ENCODE measurements at places on chromosomes 1 and 21. TPM values are rescaled to one million over a fixed set of nuclear protein-coding genes. Genes with fewer than 3 reads are reported as not detected.

The SLC27A3 gene
- 14.5 TPM for total RNA-seq

The LDLRAD1 gene
- not detected for total RNA-seq

The C8A gene
- not detected for total RNA-seq

The SEC16B gene
- total RNA-seq, result 0.78 TPM

The RAB3B gene
- total RNA-seq, result 8.4 TPM

The LRRC7 gene
- 303 TPM for total RNA-seq

The IL20 gene
- 0.47 TPM for total RNA-seq

The C1QA gene
- total RNA-seq, result 10.9 TPM

The BATF3 gene
- total RNA-seq, result 8.0 TPM

The PLEKHO1 gene
- total RNA-seq, result 52.7 TPM

The WNT3A gene
- not detected for total RNA-seq

- DNase-seq, result no peak
Observed at GRCh38 chr21:28325618-28326017, 667.1 kb downstream of the LTN1 start.

DNA sequence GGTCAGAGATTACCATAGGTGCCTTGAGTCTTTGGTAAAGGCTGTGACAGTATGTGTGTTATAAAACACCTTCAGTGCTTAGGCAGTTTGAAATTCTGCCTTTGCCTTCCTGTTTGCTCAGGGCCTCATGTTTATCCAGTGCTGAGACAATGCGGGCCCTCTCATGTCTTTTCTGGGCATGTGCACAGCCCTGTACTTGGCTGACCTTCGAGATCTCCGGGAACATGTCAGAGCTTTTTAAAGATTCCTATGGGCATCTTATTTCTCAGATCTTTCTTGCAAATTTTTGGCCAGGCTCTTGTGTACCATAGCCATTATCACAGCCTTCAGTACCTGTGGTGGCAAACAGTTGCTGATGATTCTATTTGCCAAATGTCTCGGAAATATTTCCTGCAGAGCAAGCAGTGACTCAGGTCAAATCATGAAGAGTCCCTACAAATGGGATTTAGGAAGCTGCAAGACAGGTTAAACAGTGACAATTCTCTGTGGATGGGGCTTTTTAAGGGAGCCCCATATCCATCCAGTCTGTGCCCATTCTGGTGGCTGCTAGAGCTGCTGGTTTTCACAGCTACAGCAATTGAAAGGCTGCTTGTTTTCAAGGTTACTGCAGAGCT is 42.1 kb downstream of the HOOK1 start:
- no peak for DNase-seq

- DNase-seq, result no peak
Observed at GRCh38 chr1:4315202-4315601, 339.2 kb upstream of the AJAP1 start.

- DNase-seq, result no peak
Observed at GRCh38 chr1:236303675-236304074, 21.9 kb upstream of the ERO1B start.

GRCh38 chr1:27350663-27351540 is 9.1 kb downstream of the SYTL1 start:
- DNase-seq, result no peak

GRCh38 chr1:109479311-109479710 is 4.4 kb upstream of the ATXN7L2 start:
- no peak for DNase-seq

DNA sequence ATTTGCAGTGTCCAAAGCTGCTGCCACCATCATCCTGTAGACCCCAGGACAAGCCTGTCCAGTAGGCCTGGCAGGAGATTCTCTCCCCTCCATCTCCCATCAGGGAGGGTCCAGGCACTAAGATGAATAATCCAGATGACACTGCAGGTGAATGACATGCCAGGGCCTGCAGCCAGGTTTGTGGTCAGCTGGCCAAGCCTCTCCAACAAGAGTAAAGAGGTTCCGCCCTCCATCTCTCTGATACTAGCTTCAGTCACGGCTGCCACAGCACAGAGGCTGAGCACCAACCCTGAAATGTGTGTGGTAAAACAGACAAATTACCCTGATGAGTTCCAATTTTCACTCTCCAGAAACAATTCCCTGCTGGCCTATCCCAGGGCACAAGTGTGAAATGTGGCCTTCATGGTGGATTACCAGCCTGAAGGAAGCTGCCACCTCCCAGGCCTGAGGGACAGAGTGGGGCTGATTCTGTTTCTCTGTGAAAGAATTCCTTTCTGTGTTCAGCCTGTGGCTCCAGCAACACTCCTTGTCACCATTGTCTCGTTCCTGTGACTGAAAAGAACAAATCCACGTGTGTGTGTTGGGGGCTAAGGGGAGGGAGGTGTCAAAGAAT is 19.9 kb upstream of the LHX4 start:
- DNase-seq, result no peak

- DNase-seq, result no peak
Observed at GRCh38 chr1:183883623-183884022, 78.7 kb downstream of the RGL1 start.

DNA sequence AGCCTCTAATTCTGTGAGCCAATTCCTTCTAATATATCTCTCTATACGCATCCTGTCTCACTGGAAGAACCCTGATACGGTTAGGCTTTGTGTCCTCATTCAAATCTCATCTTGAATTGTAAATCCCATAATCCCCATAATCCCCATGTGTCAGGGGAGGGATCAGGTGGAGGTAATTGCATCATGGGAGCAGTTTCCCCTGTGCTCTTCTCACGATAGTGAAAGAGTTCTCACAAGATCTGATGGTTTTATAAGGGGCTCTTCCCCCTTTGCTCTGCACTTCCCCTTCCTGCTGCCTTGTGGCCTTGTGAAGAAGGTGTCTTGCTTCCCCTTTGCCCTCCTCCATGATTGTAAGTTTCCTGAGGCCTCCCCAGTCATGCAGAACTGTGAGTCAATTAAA is 116.1 kb downstream of the MRPS6 start:
- DNase-seq, result no peak

- no peak for DNase-seq
Observed at GRCh38 chr1:163050496-163050895, 18.7 kb upstream of the RGS4 start.

GRCh38 chr1:111600886-111601386 is 18.7 kb upstream of the RAP1A start:
- DNase-seq, result no peak

- DNase-seq, result no peak
Observed at GRCh38 chr1:54336116-54336515, 70.1 kb downstream of the SSBP3 start.

GRCh38 chr21:44650973-44651675 is 3.3 kb downstream of the KRTAP12-4 start:
- DNase-seq, result no peak

DNA sequence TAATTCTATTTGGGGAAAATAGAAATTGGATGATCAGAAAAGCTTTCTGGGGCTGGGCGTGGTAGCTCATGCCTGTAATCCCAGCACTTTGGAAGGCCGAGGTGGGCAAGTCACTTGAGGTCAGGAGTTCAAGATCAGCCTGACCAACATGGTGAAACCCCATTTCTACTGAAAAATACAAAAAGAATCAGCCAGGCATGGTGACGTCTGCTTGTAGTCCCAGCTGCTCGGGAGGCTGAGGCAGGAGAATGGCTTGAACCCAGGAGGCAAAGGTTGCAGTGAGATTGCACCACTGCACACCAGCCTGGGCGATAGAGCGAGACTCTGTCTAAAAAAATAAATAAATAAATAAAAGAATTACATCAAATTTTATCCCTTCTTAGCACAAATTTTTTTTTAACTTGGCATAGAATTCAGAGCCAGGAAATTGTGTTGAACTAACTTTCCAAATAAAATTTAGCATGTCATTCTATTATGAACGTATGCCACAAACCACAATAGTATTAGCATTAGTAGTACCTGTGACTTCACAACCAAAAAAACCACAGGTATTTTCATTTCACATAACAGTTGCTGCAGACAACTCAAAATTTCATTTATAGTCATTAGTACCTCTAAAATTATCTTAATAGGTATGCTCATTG is 4.5 kb upstream of the ANKRD13C start:
- DNase-seq, result no peak

DNA sequence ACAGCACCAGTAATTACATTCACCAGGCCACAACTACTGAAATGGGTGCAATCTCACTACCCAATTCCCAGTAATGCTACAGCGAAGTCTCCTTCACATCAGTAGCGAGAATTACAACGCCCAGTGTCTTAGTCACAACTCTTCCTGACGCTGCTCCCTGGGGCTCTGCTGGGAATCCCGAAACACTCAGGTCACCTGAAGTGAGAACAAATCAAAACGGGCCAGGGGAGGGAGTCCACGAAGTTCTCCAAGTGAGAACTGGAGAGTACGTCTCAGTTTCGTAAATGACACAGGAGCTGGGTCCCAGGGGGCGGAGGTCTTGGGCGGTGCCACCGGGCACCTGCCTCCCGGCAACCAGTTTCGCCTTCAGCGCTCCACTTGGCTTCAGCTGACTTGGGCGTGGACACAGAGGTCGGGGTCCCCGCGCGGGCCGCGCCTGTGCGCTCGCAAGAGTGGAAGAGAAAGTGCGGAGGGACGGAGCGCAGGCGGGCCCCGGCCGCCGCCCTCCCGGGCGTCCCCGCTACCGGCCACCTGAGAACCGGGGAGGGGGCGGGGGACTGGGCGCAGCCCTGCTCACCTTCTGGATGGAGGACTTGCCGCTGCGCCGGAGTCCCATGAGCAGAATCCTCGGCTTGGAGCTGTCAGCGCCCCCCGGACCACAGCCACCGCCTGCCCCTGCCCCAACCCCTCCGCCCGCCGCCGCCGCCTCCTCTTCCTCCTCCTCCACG is 575 bp downstream of the RRAGC start:
- DNase-seq, result peak; percentile 27

DNA sequence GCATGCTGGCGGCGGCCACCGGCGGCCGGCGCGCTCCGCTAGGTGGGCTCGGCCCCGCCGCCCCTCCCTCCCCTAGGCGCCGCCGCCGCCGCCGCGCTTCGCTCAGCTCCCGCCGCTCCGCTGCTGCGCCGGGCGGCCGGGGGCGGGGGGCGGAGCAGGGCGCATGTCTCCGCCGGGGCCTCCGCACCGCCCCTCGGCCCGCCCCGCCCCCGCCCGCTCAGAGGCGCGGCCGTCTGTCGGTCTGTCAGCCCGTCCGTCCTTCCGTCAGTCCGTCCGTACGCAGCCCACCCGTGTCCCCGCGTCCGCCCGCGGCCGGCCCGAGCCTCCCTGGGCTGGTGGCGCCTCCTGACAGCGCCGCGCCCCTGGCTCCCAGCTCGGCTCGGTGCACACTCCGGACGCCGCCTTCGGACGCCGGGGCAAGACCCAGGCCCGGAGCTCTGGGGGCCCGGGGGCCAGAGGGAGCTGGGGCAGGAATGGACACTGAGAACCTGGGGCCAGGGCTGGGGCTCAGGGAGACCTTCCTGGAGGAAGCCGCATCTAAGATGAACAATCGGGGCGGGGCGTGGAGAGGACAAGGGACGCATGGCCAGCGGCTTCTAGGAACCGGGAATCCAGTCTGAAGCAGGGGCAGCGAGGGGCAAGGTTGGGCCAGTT is at the start of gene GPR153:
TSS of gene GPR153 (minus strand) at position 138 of the 654 bp plus-strand sequence. CDS start 6,193 bp downstream, outside the sequence.
- no peak for DNase-seq

DNA sequence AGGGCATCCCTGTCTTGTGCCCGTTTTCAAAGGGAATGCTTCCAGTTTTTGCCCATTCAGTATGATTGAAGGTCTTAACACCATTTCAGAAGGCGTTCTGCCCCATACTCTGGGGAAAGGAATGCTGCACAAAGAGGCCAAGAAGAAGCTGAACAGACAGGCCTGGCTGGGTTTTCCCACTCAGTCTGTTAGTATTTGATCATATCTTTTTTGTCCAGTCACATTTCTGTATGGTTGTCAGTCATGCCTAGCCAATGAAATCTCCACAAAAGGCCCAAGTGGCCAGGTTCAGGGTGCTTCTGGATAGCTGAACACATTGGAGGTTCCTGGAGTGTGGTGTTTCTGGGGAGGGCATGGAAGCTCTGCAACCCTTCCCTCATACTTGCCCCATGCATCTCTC is 72.1 kb downstream of the NEK7 start:
- no peak for DNase-seq

DNA sequence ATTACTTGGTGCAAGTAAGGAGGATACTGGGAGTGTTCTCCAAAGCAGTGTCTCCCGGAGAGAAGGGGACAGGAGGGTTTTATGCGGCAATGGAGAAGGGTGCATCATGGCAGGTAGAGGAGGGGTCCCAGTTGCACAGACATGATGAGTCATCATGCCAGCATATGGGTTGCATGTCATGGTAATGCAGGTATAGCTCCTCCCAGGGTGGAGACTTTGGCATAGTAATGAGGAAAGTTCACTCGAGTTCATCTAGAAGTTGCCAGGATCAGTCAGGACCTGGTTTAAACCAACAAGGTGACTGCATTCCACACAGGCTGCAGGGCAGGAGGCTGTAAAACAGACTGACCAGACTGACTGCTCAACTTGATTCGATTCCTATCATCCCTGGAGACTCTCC is 355.7 kb upstream of the DUSP10 start:
- DNase-seq, result no peak

GRCh38 chr1:157438613-157439012 is 113.7 kb downstream of the FCRL5 start:
- no peak for DNase-seq

- no peak for DNase-seq
Observed at GRCh38 chr1:42403880-42404400, 23.3 kb downstream of the RIMKLA start.

GRCh38 chr1:6030547-6031261 is 15.0 kb upstream of the KCNAB2 start:
- DNase-seq, result no peak

- DNase-seq, result no peak
Observed at GRCh38 chr1:147526501-147526900, 14.8 kb upstream of the BCL9 start.

- DNase-seq, result no peak
Observed at GRCh38 chr1:30638086-30638485, 85.3 kb downstream of the MATN1 start.

DNA sequence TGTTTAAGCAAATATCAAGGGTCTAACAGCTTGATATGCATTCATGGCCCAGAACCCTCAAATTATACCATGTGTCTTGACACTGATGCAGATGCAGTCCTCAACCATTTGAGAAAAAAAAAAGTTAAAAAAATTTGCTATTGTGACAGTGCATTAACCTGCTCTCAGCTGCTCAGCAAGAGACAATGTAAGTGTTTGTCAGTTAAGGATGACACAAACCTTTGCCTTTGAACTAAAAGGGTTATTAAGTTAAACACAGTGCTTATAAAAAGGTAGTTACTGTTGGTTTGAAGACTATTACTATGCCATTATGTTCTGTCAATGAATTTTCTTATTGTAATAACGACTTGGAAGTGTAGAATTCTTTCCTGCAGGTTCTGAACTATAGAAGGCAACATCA is 655.6 kb upstream of the NEGR1 start:
- DNase-seq, result no peak

GRCh38 chr21:44547656-44548331 is 3.5 kb downstream of the KRTAP10-2 start:
- DNase-seq, result no peak

Measured in occipital lobe (tissue), 3 donors.